ENCODE measurements at places on chromosomes 1 and 21.

GRCh38 chr21:42220138-42220701, 1.3 kb downstream of the ABCG1 start:
- H3K27ac ChIP-seq = no peak overlapping the region
- no peaks in the 10 kb centered on the region for H3K36me3 ChIP-seq
- peak overlapping the region; percentile 38 for H3K4me3 ChIP-seq
- peak; percentile 78 for DNase-seq

GRCh38 chr1:5494518-5494917, 497.7 kb downstream of the NPHP4 start:
- no peak overlapping the region for H3K4me3 ChIP-seq
- H3K27me3 ChIP-seq = no peaks in the 10 kb centered on the region
- H3K4me1 ChIP-seq = no peaks in the 10 kb centered on the region
- no peak overlapping the region for H3K27ac ChIP-seq
- no peaks in the 10 kb centered on the region for H3K36me3 ChIP-seq
- peak; percentile 1 for DNase-seq

DNA sequence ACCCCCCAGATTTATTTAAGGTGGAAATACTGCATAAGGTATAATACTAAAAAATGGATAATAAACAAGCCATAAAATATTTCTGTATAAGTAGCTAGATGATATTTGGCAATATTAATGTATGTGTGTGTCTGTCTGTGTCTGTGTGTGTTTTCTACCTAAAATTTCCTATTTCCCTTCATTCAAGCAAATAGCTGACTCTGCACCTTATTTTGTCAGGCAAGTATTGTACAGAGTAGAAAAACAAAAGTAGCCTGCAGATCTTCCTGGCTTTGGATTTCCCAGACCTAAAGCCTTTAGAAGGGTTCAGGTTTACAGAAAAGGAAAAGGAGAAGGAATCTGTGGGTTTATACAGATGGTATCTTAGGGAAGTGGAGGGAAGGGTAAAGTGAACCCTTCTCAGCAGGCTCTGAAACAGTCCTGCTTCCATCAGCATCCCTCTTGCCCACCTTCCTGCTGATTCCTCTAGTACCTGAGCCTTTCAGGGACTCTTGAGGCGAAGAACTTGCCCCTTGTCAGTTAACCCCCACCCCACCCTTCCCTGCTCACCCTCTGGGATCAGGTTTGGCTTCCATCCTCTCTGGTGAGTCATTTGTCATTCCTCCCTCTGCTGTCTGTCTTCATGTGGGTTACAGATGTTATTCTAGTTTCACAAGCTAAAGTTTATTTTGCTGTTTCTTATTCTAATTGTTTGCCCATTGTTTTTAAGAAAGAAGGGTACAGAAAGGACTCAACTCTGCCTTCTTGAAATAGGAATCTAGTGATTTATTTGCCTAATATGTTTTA, 21.7 kb upstream of the RGS16 start:
- no peaks in the 10 kb centered on the region for H3K36me3 ChIP-seq
- no peaks in the 10 kb centered on the region for H3K4me1 ChIP-seq
- no peak overlapping the region for H3K4me3 ChIP-seq
- H3K27me3 ChIP-seq = no peaks in the 10 kb centered on the region
- no peak overlapping the region for H3K27ac ChIP-seq

- H3K36me3 ChIP-seq = no peaks in the 10 kb centered on the region
- no peaks in the 10 kb centered on the region for H3K27me3 ChIP-seq
- no peak overlapping the region for H3K4me3 ChIP-seq
- no peak for DNase-seq
- H3K27ac ChIP-seq = peak overlapping the region; percentile 77
These were observed 2.3 kb downstream of the COL9A2 start for GRCh38 chr1:40314721-40315238.

GRCh38 chr1:7513081-7513480, 258.0 kb upstream of the VAMP3 start:
- H3K4me3 ChIP-seq = no peak overlapping the region
- H3K36me3 ChIP-seq = no peaks in the 10 kb centered on the region
- no peak overlapping the region for H3K27ac ChIP-seq
- H3K27me3 ChIP-seq = no peaks in the 10 kb centered on the region
- H3K4me1 ChIP-seq = no peaks in the 10 kb centered on the region
- DNase-seq = no peak

GRCh38 chr1:9421533-9421873, 117.8 kb upstream of the SLC25A33 start:
- H3K36me3 ChIP-seq = no peaks in the 10 kb centered on the region
- H3K4me3 ChIP-seq = no peak overlapping the region
- no peaks in the 10 kb centered on the region for H3K4me1 ChIP-seq
- no peaks in the 10 kb centered on the region for H3K27me3 ChIP-seq
- H3K27ac ChIP-seq = no peak overlapping the region

- H3K36me3 ChIP-seq = no peaks in the 10 kb centered on the region
- no peak overlapping the region for H3K4me3 ChIP-seq
- no peak for DNase-seq
- no peak overlapping the region for H3K27ac ChIP-seq
These were observed 34.1 kb upstream of the COL11A1 start for GRCh38 chr1:103142461-103142860.

GRCh38 chr1:7857985-7858384, 5.1 kb upstream of the UTS2 start:
- H3K27me3 ChIP-seq = no peaks in the 10 kb centered on the region
- no peak overlapping the region for H3K27ac ChIP-seq
- no peak for DNase-seq
- no peaks in the 10 kb centered on the region for H3K36me3 ChIP-seq

DNA sequence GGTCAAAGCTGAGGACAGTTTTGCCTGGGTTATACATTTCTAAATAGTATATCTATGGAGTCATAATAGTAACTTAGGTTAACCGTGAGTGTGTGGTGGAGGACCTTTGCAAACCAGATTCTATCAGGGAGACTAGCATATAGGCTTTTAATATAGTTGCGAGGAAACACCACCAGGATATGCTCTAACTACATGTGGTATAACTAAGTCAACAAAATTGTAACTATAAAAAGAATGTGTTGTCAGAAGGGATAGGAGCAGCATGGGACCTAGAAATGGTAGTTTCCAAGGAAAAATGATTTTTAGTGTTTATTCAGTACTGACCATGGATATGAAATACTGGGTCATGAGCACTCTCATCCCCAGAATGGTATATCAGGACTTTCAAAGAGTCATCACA, 338.1 kb downstream of the TGFB2 start:
- no peak overlapping the region for H3K27ac ChIP-seq
- no peak for DNase-seq
- no peaks in the 10 kb centered on the region for H3K27me3 ChIP-seq
- H3K4me3 ChIP-seq = no peak overlapping the region
- no peaks in the 10 kb centered on the region for H3K36me3 ChIP-seq

GRCh38 chr21:33345751-33346238, 21.0 kb downstream of the IFNAR1 start:
- no peak for DNase-seq
- no peaks in the 10 kb centered on the region for H3K36me3 ChIP-seq
- no peak overlapping the region for H3K4me3 ChIP-seq
- H3K27me3 ChIP-seq = no peaks in the 10 kb centered on the region
- no peak overlapping the region for H3K27ac ChIP-seq

DNA sequence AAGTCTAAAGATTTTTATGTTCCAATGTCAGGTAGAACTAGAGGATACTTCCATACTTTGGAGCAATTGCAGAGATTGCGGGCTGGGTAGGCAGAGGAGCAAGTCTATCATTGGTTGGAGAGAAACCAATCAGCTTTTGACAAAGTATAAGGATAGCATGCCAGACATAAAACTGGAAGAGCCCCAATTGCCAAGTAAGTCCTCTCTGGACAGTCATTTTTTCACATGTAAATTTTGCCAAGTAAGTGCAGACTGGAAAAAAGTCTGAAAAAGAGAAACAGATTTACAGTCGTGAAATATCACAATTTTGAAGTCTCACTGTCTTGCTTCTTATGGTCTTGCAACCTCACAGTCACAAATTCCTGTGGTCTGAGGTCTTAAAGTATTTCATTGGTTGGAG, 131.4 kb upstream of the C21orf91 start:
- H3K4me3 ChIP-seq = no peak overlapping the region
- H3K36me3 ChIP-seq = no peaks in the 10 kb centered on the region
- peaks cover 2% of the 10 kb centered on the region for H3K4me1 ChIP-seq
- no peaks in the 10 kb centered on the region for H3K27me3 ChIP-seq

- H3K4me3 ChIP-seq = no peak overlapping the region
- H3K4me1 ChIP-seq = no peaks in the 10 kb centered on the region
- no peak for DNase-seq
These were observed 14.2 kb downstream of the NTPCR start for GRCh38 chr1:232964601-232965000.

- no peak for DNase-seq
- H3K4me1 ChIP-seq = no peaks in the 10 kb centered on the region
- H3K27ac ChIP-seq = no peak overlapping the region
- no peak overlapping the region for H3K4me3 ChIP-seq
- H3K27me3 ChIP-seq = no peaks in the 10 kb centered on the region
These were observed 64.1 kb downstream of the COP1 start for GRCh38 chr1:176142973-176143372.

DNA sequence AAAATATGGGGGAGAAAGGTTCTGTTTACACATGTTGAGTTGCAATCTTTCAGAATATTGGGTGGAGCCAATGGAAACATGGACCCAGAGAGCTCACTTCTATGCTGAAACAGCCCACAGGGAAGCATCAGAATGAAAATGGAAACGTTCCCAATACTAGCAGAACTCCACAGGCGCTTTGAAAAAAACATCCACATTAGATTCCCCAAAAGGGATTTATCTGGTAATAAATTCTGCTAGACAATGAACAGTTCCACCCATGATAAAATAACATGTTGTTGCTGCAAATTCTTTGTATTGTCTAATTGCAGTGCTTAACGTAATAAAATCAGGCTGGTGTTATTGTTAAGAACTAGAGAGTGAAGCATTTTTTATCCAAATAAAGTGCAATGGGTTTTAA, 197.0 kb downstream of the GABPA start:
- no peaks in the 10 kb centered on the region for H3K27me3 ChIP-seq
- no peak for DNase-seq
- no peak overlapping the region for H3K27ac ChIP-seq
- no peaks in the 10 kb centered on the region for H3K36me3 ChIP-seq
- H3K4me3 ChIP-seq = no peak overlapping the region

DNA sequence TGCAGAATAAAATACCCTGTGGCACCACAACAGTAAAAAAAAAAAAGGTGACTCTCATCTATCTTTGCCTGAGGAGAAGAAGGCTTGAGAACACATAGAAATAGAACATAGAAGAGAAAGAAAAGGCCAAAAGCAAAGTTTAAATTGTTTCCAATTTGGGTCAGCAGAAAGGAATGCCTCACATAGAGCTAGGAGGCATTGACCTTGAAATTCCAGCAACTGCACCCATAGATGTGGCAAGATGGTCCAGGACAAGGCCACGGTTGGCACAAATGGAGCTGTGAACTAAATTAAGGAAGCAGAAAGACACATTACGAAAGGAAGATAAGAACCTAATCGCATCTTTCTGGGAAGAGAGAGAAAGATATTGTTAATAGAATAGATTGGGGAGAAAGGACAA, 588.3 kb downstream of the LMO4 start:
- H3K27ac ChIP-seq = peak overlapping the region; percentile 90
- peaks cover 2% of the 10 kb centered on the region for H3K4me1 ChIP-seq
- no peak overlapping the region for H3K4me3 ChIP-seq
- no peaks in the 10 kb centered on the region for H3K27me3 ChIP-seq

GRCh38 chr1:213260311-213261075, 209.5 kb downstream of the RPS6KC1 start:
- no peak overlapping the region for H3K27ac ChIP-seq
- no peak overlapping the region for H3K4me3 ChIP-seq
- no peaks in the 10 kb centered on the region for H3K4me1 ChIP-seq
- peaks cover 2% of the 10 kb centered on the region for H3K36me3 ChIP-seq
- no peaks in the 10 kb centered on the region for H3K27me3 ChIP-seq
- no peak for DNase-seq

Data from aorta (tissue), 5 donors.